ENCODE measurements at places on chromosomes 1 and 21.

DNA sequence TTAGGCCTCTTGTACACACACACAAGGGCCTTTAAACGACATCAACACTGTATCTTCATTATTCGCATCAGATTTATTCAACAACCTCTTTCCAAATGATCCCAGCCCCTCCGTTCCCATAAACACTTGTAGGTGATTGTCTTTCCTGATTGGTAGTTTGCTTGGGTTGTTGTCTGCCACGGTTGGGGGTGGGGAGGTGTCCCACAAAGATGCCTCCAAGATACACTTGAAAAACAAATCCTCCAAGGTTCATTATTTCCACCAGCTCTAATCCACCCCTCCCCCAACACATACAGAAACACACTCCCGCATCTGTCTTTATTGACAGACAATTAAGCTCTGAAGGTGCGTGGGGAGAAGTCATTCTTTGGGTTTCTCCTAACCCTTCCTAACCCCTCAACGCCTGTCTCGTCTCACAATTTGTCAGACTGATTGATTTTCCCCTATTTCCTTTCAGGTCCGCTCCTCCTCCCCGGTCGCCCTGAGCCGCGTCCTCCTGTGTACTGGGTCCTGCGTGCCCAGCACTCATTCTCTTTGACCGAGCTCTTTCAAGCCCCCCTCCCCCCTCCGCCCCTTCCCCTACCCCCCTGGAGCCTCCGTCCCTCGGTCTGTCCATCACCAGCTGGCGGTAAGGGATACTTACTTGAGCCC, 1.4 kb downstream of the WDR26 start:
- no peak for DNase-seq

GRCh38 chr1:221576268-221576667, 165.6 kb downstream of the DUSP10 start:
- no peak for DNase-seq

GRCh38 chr1:165840423-165840822, 13.0 kb downstream of the UCK2 start:
- no peak for DNase-seq

GRCh38 chr1:161367684-161368400, at the start of gene CFAP126:
TSS of gene CFAP126 (minus strand) at chr1:161367876. CDS start at chr1:161367868, 8 bp downstream.
- peak; percentile 82 for DNase-seq

DNA sequence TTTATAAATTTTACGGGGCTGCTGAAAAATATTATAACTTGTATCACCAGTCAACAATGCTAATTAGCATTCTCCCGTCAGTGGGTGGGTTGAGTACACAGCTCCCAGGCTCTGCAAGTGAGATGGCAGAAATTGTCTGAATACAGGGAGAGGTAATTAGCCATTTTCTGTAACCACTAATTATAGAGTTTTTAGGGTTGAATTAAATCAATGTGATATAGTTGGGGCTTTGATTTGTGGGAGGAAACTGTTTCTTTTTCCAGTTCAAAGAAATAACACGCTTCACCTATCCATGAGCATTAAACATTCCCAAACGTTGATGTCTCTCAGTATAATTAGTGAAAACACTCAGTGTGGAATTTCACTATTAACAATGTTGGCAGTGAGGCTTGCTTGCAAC, 1.5 kb downstream of the VANGL1 start:
- DNase-seq: no peak

DNA sequence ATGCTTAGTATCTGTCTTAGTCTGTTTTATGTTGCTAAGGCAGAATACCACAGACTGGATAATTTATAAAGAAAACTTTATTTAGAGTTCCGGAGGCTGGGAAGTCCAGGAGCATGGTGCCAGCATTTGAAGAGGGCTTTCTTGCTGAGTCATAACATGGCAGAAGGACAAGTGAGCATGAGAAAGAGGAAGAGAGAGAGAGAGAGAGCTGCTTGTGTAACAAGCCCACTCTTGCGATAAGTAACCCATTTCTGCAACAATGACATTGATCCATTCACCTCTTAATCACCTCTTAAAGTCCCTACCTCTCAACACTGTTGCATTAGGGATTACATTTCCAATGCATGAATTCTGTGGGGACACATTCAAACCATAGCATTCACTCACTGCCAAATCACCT, 11.7 kb upstream of the MYOCOS start:
- DNase-seq: no peak

DNA sequence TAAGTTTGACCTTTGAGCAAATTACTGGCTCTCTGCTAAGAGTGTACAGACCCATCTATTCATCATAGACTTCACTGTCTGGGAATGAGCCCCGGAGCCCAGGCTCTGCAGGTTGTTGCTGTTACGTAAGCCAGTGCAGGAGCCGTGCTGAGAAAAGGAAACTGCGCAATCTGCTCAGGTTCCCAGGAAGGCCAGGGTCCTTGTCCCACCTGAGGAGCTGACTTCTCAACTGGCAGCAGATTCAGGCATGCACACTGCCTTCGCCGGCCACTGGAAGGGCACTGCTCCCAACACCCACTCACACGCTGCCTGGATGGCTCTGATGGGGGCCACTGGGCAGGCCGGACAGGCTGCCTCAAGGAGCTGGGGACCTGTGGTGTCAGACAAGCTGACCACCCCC, 19.5 kb downstream of the RCAN1 start:
- no peak for DNase-seq

DNA sequence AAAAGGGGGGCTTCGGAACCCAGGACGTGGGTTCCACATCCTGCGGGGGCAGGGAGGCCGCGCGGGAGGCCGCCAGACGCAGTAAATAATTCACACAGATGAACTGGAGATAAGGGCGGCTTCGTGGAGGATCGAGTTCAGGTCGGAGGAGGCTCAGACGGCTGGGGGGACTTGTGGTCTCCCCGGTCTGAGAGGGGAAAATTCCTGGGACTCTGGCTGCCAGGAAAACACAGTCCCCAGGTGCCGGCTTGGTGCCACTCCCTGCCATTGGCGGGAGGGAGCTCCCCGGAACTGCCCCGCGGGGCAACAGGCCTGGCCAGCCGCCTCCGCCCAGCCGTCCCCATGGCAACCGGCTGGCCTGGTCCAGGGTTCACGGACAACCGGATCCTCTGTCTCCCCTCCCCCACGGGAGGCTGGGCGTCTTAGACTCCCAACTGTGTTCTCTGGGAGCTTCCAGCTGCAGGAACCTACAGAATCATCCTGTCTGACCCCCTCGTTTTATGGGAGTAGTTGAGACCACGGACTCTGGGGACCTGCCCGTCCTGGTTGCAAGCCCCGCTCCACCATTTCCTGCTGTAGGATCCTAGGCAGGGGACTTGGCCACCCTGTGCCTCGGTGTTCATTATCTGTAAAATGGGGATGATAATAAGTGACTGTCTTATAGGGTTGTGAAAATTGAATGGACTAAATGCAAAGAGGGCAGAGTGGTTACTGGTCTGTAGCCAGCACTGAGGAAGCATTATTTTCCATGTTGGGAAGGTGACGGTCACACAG, 9.6 kb downstream of the CAMK2N1 start:
- no peak for DNase-seq

- DNase-seq: no peak
Observed at GRCh38 chr1:180548686-180549317, 10.0 kb upstream of the OVAAL start.

GRCh38 chr1:68808351-68808750, 311.5 kb upstream of the DEPDC1 start:
- DNase-seq: no peak

- no peak for DNase-seq
Observed at GRCh38 chr1:154874465-154874864, 4.4 kb upstream of the KCNN3 start.

- no peak for DNase-seq
Observed at GRCh38 chr1:29436181-29436785, 200.0 kb downstream of the PTPRU start.

DNA sequence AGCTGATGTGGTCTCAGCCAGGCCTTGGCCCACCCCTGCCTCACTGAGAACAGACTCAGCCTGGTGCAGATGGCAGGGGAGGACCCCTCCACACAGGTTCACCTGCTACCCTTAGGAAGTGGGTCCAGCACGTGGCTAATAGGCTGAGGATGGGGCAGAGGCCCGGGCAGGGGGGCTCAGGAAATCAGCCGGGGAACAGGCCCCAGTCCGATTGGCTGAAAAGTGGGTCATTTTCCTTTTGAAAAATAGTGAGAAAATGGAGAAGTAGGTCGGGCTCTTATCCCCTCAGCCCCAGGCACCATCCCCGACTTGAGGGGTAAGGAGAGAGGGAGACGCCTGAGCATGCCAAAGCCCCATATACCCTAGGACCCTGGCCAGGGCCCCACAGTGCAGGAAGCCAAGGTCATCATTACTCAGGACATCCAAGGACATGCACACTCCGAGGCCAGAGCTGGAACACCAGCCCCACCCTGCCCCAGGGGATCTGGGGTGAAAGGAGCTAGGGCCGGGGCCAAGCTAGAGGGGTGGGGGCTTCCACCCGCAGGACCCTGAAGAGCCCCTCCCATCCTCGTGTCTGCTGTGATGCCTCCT, 11.0 kb downstream of the DLGAP3 start:
- no peak for DNase-seq

- DNase-seq: no peak
Observed at GRCh38 chr1:165843304-165843703, 15.9 kb downstream of the UCK2 start.

GRCh38 chr1:19597496-19598309, 46.4 kb upstream of the NBL1 start:
- DNase-seq: peak; percentile 90

GRCh38 chr21:27400045-27400444, 433.2 kb upstream of the ADAMTS5 start:
- no peak for DNase-seq

DNA sequence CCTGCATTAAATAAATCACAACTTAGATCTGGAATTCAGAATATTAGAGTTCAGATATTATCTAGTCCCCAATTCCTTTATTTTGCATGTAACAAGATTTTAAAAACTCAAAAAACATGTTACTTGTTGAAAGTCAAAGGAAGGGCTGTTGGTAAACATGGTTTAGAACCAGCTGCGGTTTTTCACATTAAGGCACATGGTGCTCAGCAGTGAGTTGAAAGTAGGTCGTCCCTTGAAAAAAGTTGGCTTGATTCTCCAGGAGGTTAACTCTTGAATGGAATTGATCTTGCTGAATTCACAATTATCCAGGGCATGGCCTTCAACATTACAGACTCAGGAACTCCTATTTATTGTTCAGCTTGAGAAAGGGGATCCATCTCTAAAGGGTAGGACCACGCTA, 277.1 kb upstream of the DUSP10 start:
- DNase-seq: no peak

DNA sequence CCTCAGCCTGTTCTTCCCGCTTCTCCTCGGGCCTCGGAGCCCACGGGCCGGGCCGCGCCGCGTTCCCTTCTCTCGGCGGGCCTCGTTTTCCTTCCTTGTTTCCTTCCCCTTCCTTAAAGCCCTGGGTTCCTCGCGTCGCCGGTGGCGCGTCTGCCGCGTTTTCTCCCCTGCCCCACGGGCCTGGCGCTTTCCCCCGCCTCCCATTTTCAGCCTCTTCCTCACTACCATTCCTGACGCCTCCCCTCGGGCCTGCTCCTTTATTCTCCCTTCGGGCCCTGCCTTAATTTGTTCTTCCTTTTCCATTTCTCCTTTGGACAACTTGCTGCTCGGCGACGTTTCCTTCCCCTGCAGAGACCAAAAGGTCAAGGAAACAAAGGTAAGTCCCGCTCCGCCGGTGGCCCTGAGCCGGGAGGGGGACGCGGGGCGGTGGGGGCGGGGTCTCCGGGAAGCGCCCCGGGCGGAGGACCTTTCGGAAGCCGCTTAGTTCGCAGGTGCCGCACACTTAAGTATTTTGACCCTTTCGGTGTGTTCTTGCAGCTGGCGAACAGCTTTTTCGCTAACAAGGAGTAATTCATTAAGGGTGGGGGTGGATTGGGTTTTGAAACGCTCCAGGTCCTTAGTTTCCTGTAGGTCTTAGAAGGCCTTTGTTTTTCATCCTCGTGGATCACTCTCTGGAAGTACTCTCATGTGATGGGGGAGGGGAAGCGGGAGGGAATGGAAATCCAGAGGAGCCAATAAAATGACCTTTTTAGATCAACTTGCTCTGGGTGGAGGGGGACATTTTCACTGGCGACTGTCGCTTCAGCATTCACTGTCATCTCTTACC, 780 bp downstream of the YTHDF2 start:
- peak; percentile 68 for DNase-seq

DNA sequence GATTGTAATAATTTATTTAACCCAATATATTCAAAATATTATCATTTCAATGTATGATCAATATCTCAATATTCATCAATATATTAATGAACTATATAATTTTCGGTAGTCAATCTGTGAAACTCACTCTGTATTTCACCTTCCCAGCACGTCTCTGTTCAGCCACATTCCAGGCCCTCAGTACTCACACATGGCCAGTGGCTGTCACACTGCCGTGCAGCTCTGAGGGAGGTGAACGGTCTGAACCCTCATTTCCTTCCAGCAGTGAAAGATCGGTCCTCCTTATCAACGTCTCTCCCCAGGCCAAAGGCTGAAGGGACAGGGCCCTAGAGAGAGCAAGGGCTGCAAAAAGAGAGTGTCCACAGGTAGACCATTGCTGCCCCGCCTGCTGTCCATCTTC, 39.5 kb upstream of the ZNF124 start:
- DNase-seq: no peak

DNA sequence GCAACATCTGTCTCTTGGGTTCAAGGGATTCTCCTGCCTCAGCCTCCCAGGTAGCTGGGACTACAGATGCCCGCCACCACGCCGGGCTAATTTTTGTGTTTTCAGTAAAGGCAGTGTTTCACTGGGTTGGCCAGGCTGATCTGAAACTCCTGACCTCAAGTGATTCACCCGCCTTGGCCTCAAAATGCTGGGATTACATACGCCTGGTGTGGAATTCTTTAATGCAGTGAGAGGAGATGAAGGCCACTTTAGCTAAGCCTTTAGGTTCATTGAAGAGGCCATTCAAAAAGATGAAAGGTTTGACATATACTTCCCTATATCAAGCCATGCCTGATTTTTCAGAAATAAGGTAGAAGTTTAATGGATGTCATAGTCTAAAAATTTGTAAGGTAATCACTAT, 162.7 kb downstream of the ST6GALNAC3 start:
- DNase-seq: no peak

DNA sequence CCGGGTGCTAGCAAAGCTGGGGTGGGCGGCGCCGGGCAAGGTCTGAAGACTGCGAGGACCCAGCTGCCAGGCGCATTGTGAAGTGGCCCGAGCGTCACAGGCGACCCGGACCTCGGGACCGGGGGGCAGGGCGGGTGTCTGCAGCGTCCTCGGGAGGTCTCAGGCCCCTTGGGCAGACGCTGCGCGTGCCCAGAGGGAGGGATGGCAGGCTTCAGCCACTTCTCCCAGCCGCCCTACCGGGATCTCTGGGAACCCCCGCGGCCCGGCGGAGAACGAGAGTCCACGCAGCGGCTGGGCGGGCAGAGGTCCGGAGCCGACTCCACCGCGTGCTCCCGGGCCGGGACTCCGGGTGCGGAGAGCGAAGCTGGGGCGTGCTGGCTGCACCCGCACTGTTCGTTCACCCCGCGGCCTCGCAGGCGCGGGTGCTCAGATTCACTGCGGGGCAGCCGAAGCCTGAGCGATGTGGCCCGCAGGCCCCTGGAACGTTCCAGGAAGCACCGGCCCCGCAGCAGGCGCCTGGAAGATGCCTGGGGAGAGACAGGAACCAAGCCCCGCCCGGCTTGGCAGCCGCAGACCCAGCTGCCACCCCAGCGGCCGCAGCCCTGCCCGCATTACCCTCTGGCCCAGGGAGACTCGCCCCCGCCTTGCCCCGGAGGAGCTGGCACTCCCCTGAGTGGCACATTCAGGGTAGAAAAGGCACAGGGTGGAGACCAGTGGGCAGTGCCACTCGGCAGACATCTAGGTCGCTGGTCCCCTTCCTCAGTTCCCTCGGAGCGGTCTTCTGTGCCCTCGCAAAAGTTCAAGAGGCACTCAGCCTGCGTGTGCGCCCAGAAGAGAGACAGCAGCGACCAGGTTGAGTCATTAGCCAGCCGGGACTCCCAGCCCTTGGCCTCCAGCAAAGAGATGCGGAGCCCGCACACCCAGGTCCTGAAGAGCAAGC, at the start of gene CCDC185:
CCDC185 (plus strand) TSS at position 141 of the 940 bp plus-strand sequence; CDS start at position 202, 61 bp downstream.
- DNase-seq: no peak

GRCh38 chr1:21669258-21670058, at the start of gene RAP1GAP:
TSS of gene RAP1GAP (minus strand) at chr1:21669357. CDS start at chr1:21620032, 49,325 bp downstream.
- DNase-seq: peak; percentile 59
